ENCODE measurements at places on chromosomes 7 and 10.
A peak's percentile ranks its signal among the peaks of the same experiment; 100 is the strongest.

DNA sequence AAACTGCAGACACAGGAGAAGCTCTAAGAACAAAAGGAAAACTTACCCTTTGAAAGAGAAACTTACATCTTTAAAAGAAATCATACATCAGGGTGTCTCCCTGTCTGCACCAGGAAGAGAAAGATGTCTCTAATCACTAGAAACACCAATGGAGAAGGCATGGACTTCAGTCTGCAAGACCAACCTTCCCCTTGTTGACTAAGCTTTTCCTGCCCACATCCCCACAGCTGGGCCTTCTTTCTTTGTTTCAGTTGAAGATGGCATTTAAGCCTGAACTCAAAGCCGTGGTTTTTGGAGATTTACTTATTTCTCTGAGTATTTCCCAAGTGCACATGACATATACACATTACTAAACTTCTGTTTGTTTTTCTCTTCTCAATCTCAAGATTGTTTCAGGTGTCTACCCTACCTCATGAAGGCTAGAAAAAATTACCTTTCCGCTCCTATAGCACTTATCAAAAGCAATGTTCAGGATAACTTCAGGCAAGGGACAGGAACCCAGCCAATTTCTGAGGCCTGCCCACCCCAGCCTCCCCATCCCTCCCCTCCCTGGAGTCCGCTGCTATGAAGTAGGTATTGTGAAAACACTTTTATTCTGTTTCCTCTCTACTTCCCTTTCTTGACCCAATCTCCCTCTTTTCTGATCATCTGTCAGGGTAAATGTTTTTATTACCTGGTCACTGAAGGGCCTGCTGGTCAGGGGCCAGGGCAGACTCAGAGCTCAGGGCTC is 2.8 kb upstream of the SLC29A3 start:
- H3K4me1 ChIP-seq: peaks cover 33% of the 10 kb centered on the region
- no peak for DNase-seq
- no peak overlapping the region for H3K4me3 ChIP-seq
- H3K36me3 ChIP-seq: no peaks in the 10 kb centered on the region

DNA sequence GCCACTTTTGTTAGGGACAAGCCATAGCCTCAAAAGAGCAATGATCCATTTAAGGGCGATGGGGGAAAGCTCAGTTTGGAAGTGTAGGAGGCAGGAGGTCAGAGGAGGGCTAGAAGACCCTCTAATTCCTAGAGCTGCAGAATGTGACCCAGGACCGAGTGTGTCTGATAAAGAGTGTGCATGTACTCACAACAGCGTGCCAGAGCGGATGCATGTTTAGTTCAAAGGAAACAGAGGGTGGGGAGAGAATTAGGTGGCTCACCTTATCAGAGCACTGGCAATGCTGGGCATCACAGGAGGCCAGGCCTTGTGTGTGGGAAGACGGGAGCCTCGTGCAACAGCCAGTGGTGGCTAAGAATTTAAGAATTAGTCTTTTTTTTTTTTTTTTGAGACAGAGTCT is 133.9 kb upstream of the COBL start:
- H3K27ac ChIP-seq: no peak overlapping the region
- H3K4me1 ChIP-seq: no peaks in the 10 kb centered on the region
- H3K36me3 ChIP-seq: no peaks in the 10 kb centered on the region
- no peak overlapping the region for H3K4me3 ChIP-seq
- DNase-seq: no peak
- no peaks in the 10 kb centered on the region for H3K27me3 ChIP-seq

- no peaks in the 10 kb centered on the region for H3K4me1 ChIP-seq
- no peak overlapping the region for H3K27ac ChIP-seq
- H3K36me3 ChIP-seq: no peaks in the 10 kb centered on the region
- no peaks in the 10 kb centered on the region for H3K27me3 ChIP-seq
Measured at GRCh38 chr10:1396297-1396635, 340.1 kb downstream of the WDR37 start.

DNA sequence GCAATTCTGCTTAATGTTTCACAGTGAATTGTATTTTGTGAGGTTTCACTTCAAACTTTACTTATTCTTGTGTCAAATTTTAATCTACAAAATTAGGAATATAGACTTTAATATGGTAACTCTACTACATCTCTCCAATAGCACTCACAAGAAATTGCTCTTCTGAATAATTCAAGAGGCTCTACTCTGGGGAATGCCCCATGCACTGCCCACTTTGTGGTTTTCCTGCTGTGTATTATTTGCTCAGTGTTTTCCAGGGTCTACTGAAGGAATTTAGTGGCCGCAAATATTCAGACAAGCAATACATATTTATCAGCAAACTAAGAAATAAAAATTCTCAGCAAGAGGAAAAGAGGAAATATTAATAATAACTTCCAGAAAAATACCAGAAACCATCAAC is 611.4 kb downstream of the TNS3 start:
- H3K27me3 ChIP-seq: no peaks in the 10 kb centered on the region
- H3K4me1 ChIP-seq: no peaks in the 10 kb centered on the region
- no peak for DNase-seq
- H3K27ac ChIP-seq: no peak overlapping the region
- no peak overlapping the region for H3K4me3 ChIP-seq

DNA sequence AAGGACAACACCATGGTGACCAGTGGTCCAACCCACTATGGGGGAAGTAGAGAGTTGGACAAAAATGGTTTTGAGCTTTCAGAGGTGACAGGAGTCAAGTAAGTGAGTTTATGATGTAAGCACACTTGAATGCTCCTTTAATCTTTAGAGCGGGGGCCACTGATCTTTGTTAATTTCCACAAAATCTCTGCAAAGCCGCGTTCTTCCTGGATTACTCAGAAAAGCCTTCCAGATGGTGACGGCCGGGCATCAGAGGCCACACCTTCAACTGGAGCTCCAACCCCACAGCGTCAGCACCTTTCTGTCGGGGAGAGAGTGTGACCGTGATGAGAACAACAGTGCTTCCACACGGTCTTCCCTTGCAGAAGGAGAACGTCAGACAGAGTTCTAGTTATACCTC is 35.2 kb upstream of the KLF6 start:
- DNase-seq: no peak
- H3K27me3 ChIP-seq: no peaks in the 10 kb centered on the region
- no peaks in the 10 kb centered on the region for H3K36me3 ChIP-seq

GRCh38 chr10:48777110-48777509 is 92.4 kb downstream of the WDFY4 start:
- peaks cover 1% of the 10 kb centered on the region for H3K27me3 ChIP-seq
- H3K4me3 ChIP-seq: no peak overlapping the region
- no peaks in the 10 kb centered on the region for H3K36me3 ChIP-seq
- no peaks in the 10 kb centered on the region for H3K4me1 ChIP-seq
- DNase-seq: no peak

- H3K27me3 ChIP-seq: no peaks in the 10 kb centered on the region
- DNase-seq: no peak
- peak within 1 kb of the TSS; percentile 97 for H3K4me3 ChIP-seq
- H3K27ac ChIP-seq: peak within 1 kb of the TSS; percentile 88
Measured at GRCh38 chr10:6579904-6580278, at the start of gene PRKCQ. Gene PRKCQ, minus strand, starts transcription at chr10:6580276. Its CDS starts 65,141 bp downstream, at chr10:6515135.

DNA sequence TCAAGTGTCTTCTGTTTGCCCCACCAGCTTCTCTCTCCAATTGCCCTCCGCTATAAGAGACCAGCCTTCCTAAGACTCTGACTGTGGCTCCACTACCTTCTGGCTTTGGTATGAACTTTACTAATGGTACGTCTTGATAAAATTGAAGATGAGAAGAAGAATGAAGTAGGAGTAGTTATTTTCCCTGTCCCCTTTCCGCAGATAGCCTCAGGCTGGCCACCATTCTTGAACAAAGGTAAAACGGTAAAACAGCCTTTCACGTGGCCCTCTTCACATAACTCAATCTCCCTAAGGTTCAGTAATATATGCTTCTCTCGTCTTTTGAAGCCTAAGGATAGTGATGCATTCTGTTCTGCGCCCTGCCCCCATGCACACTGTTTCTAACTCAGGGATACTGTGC is 9.9 kb upstream of the ITGB8 start:
- H3K36me3 ChIP-seq: no peaks in the 10 kb centered on the region
- no peaks in the 10 kb centered on the region for H3K4me1 ChIP-seq
- DNase-seq: no peak
- peaks cover 14% of the 10 kb centered on the region for H3K27me3 ChIP-seq
- H3K27ac ChIP-seq: no peak overlapping the region

DNA sequence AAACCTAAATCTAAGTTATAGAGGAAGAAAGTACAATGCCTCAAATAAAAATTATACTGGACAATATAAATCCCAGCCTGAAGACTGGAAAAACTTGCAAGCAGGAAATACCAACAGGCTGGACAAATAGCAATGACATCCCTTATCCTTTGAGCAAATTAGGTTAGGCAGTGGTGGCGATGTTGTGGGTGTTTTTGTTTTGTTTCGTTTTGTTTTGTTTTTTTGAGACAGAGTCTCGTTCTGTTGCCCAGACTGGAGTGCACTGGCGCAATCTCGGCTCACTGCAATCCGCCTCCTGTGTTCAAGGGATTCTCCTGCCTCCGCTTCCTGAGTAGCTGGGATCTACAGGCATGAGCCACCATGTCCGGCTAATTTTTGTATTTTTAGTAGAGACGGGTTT is 57.3 kb upstream of the TES start:
- no peak overlapping the region for H3K4me3 ChIP-seq
- H3K4me1 ChIP-seq: peaks cover 6% of the 10 kb centered on the region
- peaks cover 34% of the 10 kb centered on the region for H3K27me3 ChIP-seq
- DNase-seq: no peak

All from activated CD4-positive, alpha-beta T cell treated with anti-CD3 and anti-CD28 coated beads, Interleukin-2, amount 10 ng/mL, durations not matched to agents 24 days and 14 days (primary cell).